ENCODE measurements at places on chromosomes 2 and 18.

DNA sequence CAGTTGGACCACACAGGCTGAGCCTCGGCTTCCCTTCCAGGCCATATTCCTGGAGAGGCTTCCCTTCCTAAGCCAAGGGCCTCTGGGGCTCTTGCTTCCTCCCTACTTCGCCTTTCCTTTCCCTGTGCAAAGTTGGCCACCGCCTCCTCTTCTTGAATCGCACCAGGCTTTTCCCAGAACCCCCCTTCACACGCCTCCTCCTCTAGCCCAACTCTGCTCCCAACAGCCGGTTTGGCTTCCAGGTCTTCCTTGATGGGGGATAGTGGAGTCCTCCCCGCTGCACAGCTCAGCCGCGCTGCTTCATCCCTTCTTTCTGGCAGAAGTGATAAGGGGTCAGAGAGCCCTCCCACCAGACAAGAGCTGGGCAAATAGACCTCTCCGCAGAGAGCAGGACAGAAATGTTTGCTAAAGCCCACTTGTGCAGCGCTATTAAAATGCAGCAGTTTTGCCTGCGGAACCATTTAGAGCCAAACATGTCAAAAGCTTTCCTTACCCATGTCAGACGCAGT lies 56.4 kb downstream of the SNORC start:
- DNase-seq: no peak

DNA sequence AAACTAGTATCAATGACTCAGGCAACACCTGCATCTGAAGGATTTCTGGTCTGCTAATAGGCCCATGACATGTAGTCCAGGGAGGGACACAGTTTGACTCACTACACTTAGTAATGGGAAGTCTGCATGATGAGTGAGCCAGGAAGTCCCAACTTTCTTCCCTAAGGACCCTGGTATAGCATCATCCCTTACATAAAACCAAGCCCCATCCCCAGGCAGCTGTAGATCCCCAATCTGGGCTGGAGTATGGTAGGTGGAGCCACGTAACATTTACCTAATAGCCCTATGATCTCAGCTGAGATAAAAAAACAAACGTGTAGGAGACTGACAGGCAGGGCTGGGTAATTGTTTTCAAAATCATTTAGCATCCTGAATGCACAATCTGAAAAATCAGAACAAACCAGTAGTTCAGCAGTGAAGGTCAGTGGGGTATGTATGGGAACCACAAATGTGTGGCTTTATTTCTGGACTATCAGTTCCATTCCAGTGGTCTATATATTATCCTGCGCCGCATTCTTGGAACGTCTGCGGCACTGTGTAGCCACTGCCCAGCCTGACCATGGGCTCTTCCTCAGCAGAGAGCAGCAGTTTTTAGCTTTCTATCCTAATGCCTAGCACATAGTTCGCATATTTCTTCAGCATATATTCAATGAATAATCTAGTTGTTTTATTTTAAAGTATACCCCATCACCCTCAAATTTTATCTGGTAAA lies 33.5 kb downstream of the EPB41L3 start:
- DNase-seq: no peak

DNA sequence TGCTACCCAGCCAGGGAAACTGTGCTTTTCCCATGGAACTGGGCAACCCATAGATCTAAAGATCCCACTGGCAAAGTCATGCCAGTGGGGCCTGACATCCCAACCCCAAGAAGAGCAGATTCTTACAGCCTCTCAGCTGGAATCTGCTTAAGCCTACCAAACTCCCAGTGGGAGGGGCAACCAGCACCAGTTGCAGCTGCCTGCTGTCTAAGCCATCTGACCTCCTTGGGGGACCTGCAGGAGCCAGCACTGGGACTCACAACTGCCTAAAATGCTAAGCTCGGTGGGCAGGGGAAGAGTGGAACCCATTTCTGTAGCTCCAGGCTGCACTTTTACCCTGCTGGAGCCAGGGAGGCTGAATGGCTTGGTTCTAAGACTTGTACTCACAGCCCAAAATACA lies 770.7 kb upstream of the SLC8A1 start:
- no peak for DNase-seq

GRCh38 chr2:159616286-159616701 lies at the start of gene BAZ2B:
TSS of gene BAZ2B (minus strand) at chr2:159616548. CDS start at chr2:159478719, 137,829 bp downstream.
- no peak for DNase-seq

- DNase-seq: no peak
Observed at GRCh38 chr2:68435615-68436014, 31.5 kb downstream of the FBXO48 start.

DNA sequence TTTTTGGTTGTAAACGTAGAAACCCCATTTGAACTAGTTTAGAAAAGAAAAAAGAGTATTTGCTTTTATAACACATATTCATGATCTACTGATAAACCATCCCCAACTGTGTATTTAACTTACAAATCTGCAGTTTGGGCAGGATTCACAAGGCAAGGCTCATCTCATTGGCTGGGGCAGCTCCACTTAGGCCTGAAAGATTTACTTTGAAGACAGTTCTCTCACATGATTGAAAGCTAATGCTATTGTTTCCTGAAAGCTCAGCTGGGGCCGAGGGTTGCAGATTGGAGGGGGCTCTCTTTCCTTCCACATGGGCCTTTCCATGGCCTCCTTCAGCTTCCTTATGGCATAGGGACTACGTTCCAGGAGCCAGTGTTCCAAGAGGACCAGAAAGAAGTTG lies 47.4 kb downstream of the ARHGAP15 start:
- no peak for DNase-seq

GRCh38 chr2:166831930-166832329 lies 56.4 kb upstream of the XIRP2 start:
- no peak for DNase-seq

DNA sequence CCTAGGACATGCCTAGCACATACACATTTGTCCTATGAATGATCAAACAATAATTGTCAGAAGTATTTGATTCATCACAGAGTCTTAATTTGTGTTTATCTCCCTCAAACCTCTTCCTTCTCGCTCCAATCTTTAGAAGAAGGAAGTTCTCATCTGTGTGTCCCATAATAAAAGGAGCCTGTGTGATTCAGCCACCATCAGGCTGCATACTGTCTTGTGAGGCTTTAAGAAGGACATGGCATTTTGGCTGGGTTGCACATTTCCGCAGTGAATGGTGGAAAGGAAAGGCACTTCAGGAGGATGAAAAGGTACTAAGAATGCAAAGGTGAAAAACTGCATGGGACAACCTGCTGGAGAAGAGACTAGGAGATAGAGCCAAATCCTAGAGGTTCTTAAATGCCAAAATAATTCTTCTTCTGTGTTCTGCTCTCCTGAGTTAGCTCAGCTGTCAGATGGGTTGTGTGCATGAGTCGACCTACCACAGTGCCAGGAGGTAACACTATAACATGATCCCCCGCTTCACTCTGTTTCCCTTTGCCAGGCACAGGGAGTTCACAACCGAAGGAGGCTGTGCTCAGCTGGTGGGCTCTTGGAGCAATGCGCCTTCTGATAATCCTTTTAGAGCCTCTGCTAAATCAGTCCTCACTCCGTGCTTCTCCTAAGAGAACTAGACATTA lies 120.1 kb downstream of the IRS1 start:
- DNase-seq: no peak

GRCh38 chr2:46831869-46832265 lies 83.7 kb downstream of the MCFD2 start:
- no peak for DNase-seq

- no peak for DNase-seq
Observed at GRCh38 chr18:32086881-32087280, 4.8 kb upstream of the RNF138 start.

DNA sequence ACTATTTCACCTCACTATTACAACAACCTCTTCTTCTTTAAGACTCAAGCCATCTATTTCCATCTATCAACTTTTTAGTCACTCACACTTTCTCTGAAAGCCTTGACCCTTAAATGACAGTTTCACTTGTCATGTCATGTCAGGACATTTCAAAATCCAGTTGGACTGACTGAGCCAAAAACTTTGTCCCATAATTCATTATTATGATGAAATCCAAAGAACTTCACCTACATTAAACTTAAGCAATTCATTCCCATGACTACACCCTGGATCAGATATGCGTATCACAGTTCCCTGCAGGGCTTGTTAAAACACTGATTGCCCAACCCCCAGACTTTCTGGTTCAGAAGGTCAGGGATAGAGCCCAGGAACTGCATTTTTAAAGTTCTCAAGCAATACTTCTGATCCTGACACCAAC lies 26.5 kb downstream of the LDAH start:
- DNase-seq: no peak

- DNase-seq: no peak
Observed at GRCh38 chr2:215622837-215623236, 187.0 kb upstream of the FN1 start.
